ENCODE measurements at places on chromosomes 7 and 10.

- no peak for DNase-seq
These were observed 118.1 kb downstream of the RGS10 start for GRCh38 chr10:119424258-119424975.

DNA sequence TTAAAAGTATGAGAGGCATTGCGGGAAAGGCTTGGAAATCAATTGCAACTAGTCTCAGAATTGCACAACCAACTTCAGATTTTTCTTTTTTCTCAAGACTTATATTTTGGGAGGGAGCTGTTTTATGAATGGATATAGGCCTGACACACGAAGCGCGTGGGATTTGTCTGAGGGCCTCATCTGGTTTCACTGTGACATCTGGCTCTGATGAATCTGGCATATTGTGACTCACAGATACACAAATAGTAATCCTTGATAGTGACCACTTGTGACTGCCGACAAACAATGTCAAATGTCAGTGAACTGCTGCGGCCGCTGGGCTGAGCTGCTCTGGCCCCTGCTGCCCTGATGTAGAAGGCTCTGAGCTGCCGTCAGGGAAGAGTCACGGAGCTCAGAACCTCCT is 655.1 kb downstream of the INHBA start:
- DNase-seq = no peak

DNA sequence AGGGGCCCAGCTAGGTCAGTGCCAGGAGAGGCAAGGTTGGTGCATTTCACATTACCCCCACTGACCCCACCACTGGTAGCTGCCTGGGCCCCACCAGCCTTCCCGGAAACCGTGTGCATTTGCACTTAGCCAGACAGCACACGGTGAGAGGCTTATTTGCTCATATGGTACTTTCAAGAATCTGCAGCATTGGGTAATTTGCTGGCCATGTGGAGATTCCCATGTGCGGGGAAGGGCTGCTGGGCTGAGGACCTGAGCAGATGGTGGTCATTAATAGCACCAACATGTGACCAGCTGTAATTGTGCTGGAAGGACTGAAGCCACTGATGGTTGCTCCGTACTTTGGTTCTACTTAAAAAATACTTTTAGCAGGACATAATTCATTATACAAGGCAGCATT is 323.8 kb downstream of the DPP6 start:
- DNase-seq = no peak

DNA sequence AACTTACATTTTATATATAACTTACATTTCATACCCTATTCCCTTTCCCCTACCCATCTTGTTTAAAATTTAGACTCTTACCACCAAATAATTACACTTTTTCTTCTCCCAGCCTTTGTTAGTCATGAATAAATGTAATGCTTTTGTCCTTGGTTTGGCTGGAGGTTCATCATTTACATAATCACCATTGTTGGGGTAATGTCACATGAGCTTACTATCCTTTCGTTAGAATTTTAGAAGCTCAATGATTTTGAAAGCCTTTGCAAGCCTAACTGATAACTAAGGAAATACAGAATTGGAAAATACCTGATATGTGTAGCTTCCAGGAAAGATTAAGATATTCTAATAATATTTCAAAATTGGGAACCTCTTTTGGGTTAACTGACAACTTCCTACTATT is 171.7 kb downstream of the PLXDC2 start:
- DNase-seq = no peak

DNA sequence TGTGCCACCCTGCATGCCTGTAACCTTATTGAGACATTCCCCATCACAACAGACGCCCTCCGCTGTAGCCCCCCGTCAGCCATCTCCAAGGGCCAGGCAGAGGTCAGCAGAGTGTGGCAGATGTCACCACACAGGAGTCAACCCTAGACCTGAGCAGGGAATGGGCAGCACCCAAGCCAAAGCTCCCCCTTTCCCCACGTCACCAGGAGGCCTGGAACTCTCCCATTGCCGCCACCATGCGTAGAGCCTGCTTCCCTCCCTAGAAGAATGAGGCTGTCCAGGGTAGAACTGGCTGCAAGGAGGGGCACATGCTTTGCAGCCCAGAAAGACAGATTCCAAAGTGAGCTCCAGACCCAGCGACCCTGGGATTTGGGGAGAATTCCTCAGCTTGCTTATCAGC is 342.9 kb downstream of the TNS3 start:
- no peak for DNase-seq

DNA sequence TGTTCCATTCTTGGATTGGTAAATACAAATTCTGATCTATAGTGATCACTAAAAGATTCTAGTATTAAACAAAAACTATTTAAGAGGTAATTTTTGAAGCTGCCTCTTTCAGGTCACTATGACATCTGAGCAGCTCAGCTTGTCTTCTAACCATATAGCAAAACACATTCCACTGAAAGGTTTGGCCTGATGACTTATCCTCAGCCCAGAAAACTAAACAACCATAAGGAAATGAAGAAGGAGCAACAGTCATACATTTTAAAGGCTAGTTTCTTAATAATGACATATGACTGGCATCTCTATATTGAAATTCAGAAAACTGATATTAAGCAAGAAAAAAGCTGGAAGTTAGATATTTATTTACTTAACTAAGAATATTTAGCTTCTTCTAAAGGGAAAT is 24.6 kb downstream of the NT5C2 start:
- DNase-seq = no peak

- DNase-seq = no peak
These were observed 251.6 kb downstream of the GATA3 start for GRCh38 chr10:8305876-8306652.

DNA sequence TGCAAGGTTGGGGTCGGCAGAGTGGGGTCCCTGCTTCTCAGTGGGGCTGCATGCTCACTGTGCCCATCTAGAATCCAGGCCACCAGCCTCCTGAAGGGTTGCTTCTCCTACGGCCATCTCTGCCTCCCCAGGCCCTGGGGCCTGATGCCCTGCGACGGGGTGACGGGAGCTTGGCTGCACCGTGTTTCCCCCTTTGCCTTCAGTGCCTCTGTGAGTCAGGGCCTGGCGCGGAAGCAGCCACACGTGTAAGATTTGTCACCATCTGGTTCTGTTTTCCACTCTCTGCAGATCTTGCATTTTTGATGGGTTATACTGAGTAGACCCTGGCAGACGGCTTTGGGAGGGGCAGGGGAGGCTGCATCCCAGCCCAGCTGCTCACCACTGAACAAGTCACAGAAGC is 7.2 kb downstream of the ADAMTS14 start:
- no peak for DNase-seq

DNA sequence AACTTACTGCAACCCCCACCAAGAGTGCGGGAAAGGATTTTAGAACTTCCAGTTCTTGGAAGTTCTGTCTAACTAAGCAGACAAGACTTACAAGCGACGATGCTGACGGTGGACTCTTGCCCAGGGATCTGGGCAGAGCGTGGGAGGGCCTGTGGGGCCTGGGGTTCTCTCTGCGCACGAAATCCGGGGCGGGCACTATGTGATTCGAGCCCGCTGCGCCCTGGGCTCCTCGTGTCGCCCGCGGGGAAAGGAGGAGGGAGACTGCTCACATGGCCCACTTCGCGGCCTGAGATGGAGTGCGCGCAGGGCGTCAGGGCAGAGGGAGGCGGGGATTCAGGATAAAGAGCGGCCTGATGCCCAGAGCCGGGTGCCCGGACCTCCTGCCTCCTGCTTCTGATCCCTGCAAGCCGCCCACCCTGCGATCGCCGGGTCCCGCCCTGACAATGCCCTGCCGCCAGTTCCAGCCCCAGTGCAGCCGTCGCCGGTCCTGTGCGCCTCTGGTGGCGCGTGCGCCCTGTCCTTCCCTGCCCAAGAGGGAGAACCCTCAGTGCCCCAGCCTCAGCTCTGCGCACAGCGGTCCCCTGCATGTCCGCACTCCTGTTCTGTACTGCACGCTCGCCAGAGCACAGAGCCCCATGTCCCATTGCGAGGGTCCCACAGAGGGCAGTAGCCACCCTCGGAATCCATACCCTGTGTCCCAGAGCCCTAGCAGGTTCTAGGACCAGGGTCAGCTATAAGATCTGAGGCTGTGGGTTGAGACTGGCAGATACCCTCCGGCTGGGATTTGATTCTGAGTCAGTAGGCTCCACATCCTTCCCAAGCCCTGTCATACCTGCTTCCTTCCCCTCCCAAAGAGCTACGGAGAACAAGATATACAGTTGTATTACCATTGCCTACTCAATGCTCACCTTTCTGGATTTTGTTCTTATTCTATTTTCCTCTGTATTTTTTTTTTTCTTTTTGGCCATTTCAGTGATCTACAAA is 99.4 kb upstream of the TMEM106B start:
- DNase-seq = no peak

DNA sequence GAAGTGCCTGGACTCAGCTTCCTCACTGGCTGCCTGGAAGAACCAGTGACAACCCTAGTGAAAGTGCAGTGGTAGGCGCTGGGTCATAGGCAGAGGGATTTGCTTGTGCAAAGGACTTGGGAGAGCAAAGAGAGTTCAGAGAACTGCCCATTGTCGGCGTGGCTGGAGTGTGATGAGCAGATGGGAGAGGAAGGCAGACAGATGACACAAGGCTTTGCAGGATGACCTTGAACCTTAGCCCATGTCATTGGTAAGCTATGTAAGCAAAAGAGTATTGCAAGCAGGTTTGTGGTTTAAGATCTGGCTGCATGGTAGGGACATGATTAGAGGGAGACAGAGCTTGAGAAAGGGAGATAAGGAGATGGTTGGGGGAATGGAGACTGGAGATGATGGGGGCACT is 35.3 kb upstream of the NOBOX start:
- no peak for DNase-seq

- DNase-seq = no peak
These were observed 60.8 kb downstream of the ADRA2A start for GRCh38 chr10:111137587-111137986.

GRCh38 chr10:24223953-24224352 is 15.0 kb downstream of the KIAA1217 start:
- no peak for DNase-seq
